NK-92 treated with Interleukin-12 subunit alpha and Interleukin-12 subunit beta, amount 100 ng/mL, for 24 hours (cell line): ENCODE measurements at places on chromosomes 12 and 14.

DNA sequence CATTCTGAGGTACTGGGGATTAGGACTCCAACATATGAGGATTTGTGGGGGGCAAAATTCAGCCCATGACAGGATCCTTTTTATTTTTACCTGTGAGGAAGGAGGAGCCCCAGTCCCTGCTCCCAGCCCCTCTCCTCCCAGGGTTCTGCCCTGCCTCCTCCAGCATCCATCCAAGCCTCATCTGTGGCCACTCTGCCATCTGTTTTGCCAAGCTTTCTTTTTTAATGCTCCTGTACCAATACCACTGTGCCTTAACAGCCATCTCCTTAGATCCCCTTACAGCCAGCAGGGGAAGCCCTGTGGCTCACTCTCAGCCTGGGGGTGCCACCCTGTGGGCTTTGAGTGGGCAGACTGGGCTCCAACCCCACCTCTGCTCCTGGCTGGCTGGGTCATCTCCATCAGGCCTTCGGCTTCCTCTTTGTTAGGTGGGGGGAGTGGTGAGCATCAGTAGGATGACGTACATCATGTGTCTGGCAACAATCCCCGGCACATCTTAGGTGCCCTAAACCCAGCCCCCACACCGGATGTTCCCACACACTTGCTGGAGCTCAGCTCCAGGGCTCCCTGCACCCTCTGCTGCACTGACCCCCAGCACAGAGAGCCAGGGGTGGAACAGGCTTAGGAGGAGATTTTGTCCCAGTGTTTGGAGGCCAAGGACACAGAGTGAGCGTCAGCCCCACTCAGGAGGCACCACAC, 40.2 kb downstream of the CYP46A1 start:
- DNase-seq = no peak

DNA sequence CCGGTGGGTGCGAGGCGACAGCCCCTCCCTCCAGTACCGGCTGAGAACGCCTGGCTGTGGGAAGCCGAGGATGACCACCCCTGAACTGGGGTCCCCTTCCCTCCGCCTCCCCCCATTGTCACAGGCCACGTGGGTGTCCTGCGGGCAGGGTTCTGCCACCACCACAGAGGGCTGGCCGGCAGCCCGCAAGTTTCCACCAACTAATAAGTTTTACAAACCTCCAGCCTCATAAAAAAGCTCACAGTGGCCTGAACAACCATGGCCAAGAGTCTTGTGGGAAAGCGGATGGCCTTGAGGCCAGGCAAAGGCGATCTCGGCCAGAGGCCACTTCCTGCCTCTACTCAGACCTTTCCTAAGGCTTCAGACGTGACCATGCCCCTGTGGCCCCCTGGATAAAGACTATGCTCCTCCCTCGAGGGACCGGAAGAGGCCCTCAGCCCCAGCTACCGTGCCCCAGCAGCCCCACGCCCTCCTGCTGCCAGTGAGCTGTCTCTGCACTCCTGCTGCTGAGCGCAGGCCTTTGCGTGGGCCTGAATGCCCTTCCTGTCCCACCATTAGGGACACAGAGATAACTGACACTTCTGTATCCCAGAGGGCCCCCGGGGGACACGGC, 46.1 kb upstream of the DLK1 start:
- no peak for DNase-seq

DNA sequence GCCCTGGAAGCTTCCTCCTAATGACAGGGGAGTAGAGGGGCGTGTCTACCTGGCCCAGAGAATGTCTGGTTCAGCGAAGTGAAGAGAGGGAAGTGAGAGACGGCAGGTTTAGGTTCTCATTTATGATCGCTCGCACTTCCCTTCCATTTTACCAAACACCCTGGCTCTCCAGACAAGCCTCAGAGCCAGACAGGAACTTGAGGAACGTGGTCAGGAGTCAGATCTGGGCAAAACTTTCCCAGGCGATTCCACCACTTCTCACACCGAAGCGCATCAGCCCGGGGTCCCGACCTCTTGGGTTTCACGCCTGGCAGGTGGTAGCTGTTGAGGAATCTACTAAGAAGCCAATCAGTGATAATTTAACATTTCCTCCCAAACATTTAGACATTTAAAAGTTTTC, 21.3 kb downstream of the ACTN1 start:
- DNase-seq = no peak

DNA sequence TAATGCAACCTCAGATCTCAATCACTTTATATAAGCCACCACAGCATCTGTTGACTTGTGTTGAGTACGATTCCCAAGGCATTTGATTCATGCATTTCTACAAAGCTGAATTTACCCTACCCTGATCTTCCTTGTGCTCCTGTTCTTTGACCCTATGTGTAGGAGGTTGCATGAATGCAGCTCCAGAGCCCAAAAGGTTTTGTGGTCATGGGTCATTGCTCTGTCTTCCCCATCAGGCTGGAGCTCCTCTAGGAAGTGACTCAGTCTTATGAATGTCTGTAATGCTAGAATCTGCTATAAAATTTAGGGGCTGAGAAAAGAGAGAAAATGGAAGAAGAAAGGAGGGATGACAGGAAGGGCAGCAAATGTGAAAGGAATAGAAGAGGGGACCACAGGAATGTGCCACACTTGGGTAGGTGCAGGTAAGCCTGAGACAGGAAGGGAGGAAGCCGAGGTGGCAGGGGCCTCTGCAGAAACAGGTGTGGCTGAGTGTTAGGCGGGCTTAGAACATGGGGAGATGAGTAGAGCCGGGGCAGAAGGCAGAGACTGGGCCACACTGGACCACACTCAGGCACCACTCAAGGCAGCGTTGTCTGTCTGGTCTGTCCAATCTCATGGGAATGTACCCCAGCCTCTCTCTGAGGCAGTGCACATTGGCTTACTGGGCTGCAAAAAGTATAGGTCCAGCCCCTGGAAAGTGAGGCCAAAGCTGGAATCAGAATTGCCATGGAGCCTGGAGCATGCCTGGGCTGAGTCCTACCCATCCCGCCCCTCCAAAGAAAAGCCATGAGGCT, 334.1 kb downstream of the BCL11B start:
- no peak for DNase-seq

DNA sequence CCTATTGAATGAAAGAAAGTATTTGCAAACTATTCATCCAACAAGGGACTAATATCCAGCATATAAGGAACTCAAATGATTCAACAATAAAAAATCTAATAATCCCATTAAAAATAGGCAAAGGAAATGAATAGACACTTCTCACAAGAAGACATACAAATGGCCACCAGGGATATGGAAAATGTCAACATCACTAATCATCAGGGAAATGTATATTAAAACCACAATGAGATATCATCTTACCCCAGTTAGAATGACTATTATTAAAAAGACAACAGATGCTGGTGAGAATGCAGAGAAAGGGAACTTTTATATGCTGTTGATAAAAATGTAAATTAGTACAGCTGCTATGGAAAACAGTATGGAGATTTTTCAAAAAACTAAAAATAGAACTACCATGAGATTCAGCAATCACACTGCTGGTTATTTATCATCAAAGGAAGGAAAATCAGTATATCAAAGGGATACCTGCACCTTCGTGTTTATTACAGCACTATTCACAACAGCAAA, 89.3 kb downstream of the GARIN6 start:
- no peak for DNase-seq

DNA sequence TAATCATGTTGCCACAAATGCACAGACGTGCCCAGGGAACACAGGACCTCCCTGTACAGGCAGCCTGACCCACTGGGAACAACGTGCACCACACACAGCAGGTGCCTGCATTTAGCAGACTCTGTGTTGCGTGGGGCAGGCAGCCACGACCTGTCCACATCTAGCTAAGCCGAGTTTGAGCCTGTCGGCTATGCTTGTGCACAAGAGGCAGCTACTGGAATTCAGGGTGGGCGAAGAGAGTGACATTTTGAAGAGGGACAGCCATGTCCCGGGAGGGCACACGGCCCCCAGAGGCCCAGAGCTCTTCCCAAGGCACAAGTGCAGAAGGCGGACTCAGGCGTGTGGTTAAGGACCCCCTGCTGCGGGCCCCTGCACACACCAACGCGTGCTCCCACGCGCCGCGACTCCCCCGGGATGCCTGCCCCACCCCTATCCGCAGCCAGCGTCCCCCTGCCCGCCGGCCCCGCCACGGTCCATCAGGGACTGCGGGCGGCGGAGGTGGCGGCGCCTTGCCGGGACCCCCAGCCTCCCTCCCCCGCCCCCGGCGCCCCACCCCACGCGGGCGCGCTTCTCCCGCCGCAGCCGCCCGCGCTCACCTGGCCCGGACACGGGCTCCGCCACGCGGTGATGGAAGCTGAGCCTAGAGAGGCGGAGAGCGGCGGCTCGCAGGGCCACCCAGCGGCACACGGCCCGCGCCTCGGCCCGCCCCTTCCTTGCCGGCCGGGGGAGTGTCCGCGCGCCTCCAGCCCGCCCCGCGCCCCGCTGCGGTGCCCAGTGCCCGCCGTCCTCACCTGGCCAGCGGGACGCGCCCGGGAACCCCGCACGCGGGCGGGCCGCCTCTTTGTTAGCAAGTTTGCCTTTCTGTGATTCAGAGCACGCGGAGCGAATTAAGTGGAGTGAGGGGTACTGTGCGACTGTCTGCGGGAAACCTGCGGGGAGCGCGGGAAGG, 125.3 kb upstream of the PRMT8 start:
- DNase-seq = no peak

DNA sequence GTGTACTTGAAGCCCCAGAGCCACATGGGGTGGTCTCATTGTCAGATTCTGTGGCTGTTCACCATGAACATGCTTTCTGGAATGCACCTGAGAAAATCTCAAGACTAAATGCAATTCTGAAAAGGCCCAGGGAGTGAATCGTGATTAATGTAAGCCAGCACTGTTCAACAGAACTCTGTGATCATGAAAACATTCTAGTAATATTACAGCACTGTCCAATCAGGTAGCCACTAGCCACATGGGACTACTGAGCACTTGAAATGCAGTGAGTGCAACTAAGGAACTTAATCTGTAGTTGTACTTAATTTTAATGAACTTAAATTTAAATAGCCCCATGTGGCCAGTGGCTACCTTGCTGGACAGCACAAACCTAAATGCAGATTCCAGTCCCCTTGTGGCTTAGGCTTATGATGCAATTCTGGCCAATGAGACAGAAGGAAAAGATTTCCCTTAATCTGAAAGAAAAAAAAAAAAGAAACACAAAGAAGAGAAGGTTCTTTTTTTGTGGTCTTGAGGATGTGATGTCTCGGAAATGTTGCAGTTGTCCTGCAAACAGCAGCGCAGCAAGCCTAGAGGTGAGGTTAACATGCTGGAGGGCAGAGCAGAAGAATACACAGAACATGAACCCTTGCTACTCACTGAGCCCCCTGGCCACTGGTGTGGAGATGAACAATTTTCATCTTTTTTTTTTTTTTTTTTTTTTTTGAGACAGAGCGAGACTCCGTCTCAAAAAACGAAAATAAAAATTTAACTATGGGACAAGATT, 48.2 kb downstream of the SPPL3 start:
- DNase-seq = no peak

DNA sequence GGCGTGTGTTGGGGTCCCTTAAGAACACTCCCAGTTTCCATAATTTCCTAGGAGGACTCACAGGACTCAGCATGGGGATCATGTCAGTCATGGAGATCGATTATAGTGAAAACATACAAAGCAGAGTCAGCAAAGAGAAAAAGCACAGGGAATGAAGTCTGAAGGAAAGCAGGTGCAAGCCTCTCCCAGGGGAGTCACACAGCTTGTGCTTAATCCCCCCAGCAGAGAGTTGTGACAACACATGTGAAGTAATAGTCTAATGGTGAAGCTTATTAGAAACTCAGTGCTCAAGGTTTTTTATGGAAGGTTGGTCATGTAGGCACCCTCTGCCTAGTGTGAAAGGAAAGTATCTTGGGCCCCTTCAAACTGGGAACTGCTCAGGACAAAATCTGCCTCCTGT, 149.0 kb upstream of the SEL1L start:
- DNase-seq = no peak

GRCh38 chr12:85279449-85280164, 413 bp upstream of the ALX1 start:
- no peak for DNase-seq

DNA sequence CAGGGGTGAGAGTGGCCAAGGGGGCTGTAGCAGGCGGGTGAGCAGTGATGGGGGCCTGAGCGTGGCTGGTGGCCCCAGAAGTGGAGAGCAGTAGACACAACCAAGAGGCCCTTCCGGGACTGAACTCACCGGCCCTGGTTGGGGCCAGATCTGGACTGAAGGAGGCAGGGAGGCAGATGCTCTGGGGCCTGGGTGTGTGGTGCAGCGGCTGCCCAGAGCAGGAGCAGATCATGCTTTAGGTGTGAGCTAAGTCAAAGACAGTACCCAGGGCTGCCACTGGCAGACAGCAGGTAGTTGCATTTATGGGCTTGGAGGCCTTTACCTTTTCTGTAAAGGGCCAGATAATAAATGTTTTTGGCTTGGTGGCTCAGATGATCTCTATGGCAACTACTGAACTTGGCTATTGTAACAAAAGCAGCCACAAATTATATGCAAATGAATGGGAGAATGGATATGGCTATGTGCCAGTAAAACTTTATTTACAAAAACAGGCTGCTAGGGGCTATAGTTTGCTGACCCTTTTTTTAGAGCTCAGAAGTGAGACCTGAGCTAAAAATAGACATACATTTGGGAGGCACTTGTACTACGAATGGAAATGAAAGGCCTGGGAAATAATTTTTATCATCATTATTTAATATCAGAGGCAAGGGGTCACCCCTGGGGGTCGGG, 25.6 kb downstream of the SETD1B start:
- no peak for DNase-seq

DNA sequence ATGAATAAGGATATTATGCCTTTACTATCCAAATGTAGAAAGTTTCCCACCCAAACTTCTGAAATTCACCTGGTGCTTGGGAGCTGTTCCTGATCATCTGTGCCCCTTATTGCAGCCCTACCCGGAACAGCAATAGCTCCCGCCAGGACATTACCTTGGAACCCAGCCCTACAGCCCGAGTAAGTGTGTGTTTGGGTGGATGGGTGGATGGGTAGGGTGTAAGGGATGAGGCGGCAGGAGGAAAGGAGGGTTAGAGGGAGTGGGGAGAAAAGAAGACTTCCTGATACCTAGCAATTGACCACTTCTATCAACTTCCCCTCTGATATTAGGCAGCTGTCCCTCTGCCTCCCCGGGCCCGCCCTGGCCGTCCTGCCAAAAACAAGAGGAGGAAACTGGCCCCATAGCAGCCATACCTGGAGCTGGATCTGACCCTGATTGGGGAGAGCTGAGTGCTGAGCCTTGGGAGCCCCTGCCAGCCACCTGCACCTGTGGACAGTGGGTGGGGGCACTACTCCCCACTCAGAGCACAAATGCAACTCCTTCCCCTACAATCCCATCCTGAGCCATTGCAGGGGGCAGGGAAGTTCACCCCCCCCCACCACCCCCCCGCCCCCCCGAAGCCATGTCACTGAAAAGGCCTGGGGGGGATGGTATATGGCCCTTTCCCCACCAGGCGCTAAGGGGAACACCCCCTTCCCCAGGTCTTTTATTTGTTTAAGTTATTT, 6.4 kb downstream of the MBD6 start:
- DNase-seq = no peak

GRCh38 chr12:102995372-102995771, 37.9 kb downstream of the ASCL1 start:
- DNase-seq = no peak

GRCh38 chr12:80509781-80510556, 65.9 kb downstream of the PTPRQ start:
- no peak for DNase-seq

DNA sequence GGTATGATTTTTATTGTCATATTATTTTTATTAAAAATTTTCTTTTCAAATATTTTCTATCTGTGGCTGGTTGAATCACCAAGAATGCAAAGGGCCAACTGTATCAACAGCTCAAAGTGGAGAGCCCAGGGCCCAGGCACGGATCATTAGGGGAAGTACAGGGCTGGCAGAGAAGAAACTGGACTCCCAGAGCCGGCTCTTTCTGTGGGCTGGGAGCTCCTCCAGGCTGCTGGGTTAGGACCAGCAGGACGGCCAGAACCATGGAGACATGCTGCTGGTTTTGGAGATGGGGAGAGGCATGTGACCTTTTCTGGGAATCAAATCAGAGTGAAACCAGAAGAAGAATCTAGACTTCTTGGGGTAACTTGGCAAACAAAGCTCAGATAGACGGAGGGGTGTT, 220.5 kb downstream of the CACNA1C start:
- DNase-seq = no peak
